ENCODE measurements at places on chromosomes 2 and 18. TPM values are rescaled to one million over a fixed set of nuclear protein-coding genes. Genes with fewer than 3 reads are reported as not detected.

Gene CENPA
- total RNA-seq, result 35.8 TPM

Gene GPR35
- total RNA-seq, result 0.17 TPM

Gene NPAS2
- total RNA-seq, result 5.2 TPM

- DNase-seq, result no peak
These were observed 819 bp downstream of the ANKRD44 start for GRCh38 chr2:197309691-197310231.

- no peak for DNase-seq
These were observed 18.1 kb upstream of the SLC4A5 start for GRCh38 chr2:74361327-74361726.

- DNase-seq, result no peak
These were observed 102.9 kb downstream of the TGFA start for GRCh38 chr2:70450641-70451250.

GRCh38 chr18:49725809-49726674, 87.3 kb downstream of the ACAA2 start:
- DNase-seq, result peak; percentile 91

DNA sequence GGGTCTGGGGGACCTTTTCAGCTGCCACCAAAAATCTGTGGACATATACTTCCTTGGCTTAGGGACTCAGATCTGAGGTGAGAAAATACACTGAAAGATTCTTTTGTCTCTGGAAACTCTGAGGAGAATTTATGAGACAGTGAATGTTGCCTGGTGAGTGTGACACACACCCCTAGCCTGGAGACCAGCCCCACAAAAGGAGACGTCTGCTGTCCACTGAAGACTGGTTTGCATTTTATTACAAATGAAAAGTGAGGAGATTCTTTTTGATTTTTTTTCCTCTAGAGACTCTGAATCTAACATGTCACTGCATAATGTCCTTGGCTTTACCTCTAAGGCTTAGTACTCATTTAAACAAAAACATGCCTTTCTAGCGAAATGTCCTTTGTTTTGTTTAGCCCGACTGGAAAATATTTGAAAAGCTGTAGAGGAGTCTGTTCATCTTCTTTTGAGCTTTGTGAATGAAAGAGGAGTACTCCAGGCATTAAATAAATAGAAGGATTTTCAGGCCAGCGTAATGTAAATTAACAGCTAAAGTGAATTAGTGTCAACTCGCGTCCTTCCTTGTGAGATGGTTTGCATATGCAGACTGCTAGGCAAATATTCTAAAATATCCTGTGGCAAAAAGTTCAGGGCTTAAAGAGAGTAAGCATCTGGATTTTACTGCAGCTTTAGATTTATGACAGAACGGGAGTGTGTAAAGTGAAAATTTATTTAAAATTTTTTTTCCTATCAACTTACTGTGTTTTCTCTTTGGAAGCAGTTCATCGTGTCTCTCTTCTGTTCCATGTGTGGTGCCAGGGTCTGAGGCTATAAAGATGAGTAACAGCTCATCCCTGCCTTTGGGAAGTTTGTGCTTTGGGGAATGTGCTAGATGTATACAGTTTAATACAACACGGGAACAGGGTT, 125.4 kb downstream of the VWA3B start:
- no peak for DNase-seq

All from A172 (cell line).